ENCODE measurements at places on chromosomes 7 and 10.

- no peak for DNase-seq
Measured at GRCh38 chr10:75283671-75284470, 48.1 kb upstream of the COMTD1 start.

- no peak for DNase-seq
Measured at GRCh38 chr7:132934017-132934416, 147.9 kb downstream of the CHCHD3 start.

- DNase-seq = no peak
Measured at GRCh38 chr7:22194658-22195273, 162.2 kb downstream of the RAPGEF5 start.

GRCh38 chr10:121127151-121127906, 276.2 kb downstream of the WDR11 start:
- DNase-seq = no peak

- DNase-seq = no peak
Measured at GRCh38 chr7:6612819-6613218, 2.6 kb upstream of the ZNF853 start.

DNA sequence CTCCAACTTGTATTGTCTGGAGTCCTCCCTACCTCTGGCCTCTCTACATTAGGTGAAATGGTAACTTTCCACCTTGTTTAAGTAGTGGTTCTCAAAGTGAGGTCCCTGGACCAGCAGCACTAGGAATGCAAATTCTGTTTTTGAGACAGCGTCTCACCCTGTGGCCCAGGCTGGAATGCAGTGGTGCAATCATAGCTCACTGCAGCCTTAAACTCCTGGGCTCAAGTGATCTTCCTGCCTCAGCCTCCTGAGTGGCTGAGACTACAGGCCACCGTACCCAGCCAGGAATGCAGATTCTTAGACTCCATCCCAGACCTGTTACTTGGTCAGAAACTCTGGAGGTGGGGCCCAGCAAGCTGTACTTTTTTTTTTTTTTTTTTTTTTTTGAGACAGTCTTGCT, 6.8 kb upstream of the TBL2 start:
- DNase-seq = no peak

DNA sequence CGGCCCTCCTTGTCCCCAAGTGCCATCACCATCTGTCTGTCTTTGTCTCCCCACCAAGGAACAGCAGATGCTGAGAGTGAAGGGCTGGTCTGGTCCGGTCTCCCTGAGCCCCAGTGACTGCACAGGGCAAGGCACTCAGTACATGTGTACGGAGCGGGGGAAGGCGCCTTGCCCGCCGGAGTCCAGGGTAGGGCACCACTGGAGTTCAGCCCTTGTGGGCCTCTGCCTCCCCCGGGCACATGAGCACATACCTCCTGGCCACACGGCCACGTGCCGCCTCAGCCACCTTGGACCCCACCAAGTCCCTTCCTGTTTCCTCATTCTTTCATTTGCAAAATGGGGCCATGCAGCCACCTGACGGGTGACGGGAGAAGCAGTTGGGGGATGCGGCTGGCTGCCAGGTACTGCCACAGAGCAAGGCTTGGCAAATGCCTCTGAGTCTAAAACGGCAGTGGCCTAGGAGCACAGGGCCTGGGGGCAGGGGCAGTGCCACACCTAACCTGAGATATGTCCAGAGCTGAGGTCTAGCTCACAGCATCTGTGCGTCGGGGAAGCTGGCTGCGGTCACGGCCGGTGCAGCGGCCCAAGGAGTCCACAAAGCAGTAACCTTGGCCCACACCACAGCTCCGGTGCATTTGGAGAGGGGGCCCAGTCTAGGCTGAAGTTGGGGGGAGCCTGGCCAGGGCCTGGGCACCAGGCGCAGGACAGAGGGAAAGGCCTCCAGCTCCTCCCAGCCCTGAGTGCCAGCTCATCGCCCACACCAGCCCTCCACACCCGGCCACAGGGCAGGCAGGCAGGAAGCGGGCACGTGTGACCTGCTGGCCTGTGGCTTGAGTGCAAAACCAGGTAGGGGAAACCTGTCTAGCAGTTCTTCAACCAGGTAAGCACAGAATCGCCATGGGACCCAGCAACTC, 5.2 kb downstream of the ADAP1 start:
- no peak for DNase-seq

- peak; percentile 67 for DNase-seq
Measured at GRCh38 chr10:80471715-80472233, 17.7 kb downstream of the TSPAN14 start.

GRCh38 chr10:115566867-115567266, 473.7 kb downstream of the ATRNL1 start:
- DNase-seq = no peak

DNA sequence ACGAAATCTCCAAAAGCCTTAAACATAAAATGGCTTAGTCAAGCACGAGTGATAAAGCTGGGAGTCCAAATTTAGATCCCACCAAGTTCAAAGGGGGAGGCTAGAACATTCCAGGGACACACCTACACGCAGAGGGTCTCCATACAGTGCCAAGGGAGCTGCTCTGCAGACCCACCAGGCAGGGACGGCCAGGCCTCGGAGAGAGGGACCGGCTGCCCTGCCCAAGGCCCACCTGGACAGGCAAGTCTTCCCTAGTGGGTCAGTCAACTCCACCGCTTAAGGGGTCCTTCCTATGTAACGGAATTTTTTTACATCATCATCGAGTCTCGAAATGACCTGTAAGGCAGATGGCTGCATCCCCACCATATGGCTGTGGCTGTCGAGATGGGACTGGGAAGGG, 28.5 kb downstream of the AMZ1 start:
- no peak for DNase-seq

GRCh38 chr10:71950683-71951082, 13.5 kb upstream of the CHST3 start:
- DNase-seq = no peak

Measured in NCI-H226 (cell line).